ENCODE measurements at places on chromosomes 7 and 10.

DNA sequence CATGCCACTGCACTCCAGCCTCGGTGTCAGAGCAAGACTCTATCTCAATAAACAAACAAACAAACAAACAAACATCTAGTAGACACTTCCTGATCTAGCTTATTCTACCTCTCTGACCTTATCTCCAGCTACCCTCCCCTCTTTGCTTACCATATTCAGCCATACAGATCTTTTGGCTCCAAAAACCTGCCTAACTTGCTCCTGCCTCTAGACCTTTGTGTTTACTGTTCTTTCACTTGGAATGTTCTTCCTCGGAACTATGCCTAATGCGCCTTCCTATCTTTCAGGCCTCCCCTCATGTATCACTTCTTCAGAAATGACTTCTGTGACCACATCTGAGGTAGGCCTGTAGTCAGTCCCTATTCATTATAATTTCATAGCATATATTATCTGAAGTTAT lies 20.3 kb upstream of the WNT8B start:
- no peak for DNase-seq

GRCh38 chr10:114876602-114877300 lies 55.2 kb downstream of the FHIP2A start:
- no peak for DNase-seq

DNA sequence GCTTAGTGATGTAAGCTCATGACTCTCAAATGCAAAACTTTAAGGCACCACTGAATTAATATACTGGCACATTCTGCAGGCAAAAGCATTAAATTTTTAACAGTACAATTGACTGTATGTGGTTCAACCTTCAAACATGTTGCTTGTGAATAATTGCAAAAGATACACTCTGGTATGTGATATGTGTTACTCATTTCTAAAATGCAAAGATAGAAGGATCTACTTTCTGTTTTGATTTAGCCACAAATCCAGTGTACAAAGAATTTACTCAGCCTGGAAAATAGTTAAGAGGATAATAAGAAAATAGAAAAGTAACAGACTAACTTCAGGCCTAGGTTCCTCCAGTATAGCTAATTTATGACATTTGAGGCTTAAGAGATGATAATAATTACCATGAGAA lies 66.6 kb upstream of the NOBOX start:
- no peak for DNase-seq

- no peak for DNase-seq
Measured at GRCh38 chr7:2639695-2640481, 8.1 kb downstream of the TTYH3 start.

GRCh38 chr10:44379907-44380306 lies 5.0 kb downstream of the CXCL12 start:
- DNase-seq: no peak

GRCh38 chr10:43209074-43209455 lies 57.8 kb downstream of the RASGEF1A start:
- no peak for DNase-seq

GRCh38 chr7:146654048-146654447 lies 537.4 kb downstream of the CNTNAP2 start:
- no peak for DNase-seq

DNA sequence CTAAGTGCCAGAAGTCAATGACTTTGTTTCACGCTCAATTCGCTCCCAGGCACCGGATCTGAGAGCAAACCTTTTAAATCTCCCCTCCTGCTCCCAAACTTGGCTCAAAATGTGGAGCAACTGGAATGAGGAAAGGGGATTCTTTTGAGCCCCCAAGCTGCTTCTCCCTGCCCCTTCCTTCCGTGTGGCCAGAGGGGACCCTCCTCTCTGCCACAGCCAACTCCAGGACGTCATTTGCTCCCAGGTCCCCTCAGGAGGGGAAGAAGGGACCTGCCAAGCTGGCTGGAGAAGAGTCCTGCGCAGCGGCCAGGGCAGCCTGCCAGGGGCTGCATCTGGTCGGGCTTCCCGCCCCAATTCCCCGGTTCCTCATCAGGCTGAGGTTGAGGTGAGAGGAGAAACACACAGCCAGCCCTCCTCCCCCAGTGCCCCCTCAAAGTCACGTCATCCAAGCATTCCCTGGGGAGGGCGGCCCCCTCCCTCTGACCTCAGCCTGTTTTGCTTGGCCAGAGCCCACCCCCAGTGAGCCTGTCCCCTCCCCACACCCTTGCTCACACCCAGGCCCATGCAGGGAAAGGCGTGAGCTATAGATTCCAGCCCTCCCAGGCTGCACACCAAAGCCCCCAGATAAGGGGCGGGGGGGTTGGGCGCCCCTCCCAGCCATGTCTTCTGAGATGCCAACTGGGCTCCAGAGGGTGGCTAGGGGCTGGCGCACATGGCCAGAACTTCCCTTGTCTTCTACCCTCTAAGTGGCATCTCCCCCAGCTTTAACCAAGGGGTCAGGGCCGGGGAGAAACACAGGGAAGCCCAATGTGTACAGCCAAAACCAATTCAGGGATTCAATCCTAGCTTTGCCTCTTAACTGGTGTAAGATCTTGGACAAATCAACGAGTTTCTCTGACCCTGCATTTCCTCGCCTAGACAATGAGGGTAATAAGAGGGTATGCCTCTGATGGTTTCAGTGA lies 35.0 kb downstream of the SH3PXD2A start:
- DNase-seq: no peak

- DNase-seq: no peak
Measured at GRCh38 chr10:14456218-14456869, 125.6 kb upstream of the FRMD4A start.

GRCh38 chr7:94135180-94135579 lies 131.0 kb upstream of the BET1 start:
- DNase-seq: no peak

DNA sequence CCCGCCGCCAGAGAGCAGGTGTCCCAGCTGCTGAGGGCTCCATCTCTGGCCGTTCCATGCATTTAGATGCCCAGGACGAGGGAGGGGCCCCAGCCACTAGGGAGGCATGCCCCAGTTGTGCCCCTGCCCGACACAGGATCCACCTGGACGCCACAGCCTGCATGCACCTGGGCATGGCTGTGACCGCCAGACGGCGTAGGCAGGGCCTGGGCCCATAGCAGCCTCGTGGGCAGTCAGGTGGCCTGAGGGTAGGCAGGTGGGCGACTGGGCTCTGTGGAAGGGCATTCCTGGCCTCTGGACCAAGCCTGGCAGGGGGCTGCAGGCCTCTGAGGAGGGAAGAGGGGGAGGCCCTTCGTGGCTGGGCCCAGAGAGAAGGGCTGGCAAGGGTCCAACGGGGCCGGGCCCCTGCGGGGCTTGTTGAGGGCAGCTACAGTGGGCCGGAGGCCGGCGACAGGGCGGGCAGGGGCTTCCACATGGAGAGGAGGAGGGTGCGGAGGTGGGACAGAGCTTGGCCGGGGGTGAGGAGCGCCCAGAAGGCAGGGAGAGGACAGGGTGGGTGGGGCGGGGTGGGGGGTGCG lies 76.0 kb upstream of the NKX6-2 start:
- DNase-seq: no peak

GRCh38 chr10:17880601-17881000 lies 71.1 kb upstream of the SLC39A12 start:
- no peak for DNase-seq

GRCh38 chr10:124546055-124546369 lies 84.4 kb downstream of the LHPP start:
- DNase-seq: no peak

- DNase-seq: no peak
Measured at GRCh38 chr7:142094861-142095260, 16.7 kb upstream of the MGAM2 start.

GRCh38 chr10:87092861-87093631 lies 1.6 kb downstream of the GLUD1 start:
- no peak for DNase-seq

DNA sequence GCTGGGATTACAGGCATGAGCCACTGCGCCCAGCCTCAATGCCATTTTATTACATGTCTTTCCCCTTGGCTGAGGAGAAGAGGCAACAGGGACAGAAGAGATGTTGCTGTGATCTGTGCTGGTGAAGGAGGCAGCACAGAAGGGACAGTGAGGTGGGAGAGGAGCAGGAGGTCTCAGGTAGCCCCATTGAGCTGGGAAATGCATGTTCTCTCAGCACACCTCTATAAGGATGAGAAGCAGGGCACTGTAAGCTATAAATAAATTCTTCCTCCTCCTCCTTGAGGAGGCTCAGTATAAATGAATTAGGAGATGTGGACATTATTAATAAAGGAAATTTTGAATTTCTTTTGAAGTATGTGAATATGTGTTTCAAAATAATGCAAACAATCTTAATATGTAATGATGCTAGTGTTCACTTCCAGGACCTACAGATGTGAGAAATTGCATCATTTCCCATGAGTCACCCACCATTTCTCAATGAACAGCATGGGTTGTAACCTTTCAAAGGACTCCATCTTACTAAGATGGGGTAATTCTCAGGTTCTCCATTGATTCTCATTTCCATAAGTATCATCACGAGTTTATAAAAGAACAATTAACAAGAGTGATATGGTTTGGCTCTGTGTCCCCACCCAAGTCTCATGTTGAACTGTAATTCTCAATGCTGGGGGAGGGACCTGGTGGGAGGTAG lies 88.9 kb upstream of the ODAD2 start:
- DNase-seq: no peak

GRCh38 chr10:7397049-7398035 lies 13.5 kb downstream of the SFMBT2 start:
- DNase-seq: no peak
